Panc1 (cell line): ENCODE measurements at places on chromosomes 5 and 9.
A peak's percentile ranks its signal among the peaks of the same experiment; 100 is the strongest.

- DNase-seq, result no peak
Measured at GRCh38 chr9:113503131-113503541, 39.6 kb downstream of the RGS3 start.

DNA sequence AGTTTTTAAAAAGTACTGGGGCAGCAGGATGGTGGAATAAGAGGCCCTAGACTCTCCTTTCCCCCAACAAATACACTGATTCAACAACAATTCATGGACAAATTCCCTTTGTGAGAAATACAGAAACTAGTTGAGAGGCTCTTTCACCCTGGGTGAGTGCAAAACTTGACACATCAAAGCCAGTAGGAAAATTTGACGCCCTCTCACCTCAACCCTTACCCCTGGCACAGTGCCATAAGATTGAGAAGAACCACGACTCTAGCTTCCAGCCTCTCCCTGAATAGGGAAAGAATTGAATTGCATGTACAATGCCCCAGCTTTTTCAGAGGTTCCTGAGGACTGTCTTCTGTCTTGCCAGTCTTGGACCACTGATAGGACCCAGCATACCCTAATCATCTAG, 12.3 kb downstream of the KIF4B start:
- DNase-seq, result no peak

- no peak for DNase-seq
Measured at GRCh38 chr9:69122082-69122548, 52.0 kb upstream of the TJP2 start.

- no peak for DNase-seq
Measured at GRCh38 chr9:98602839-98603500, 105.8 kb downstream of the GABBR2 start.

DNA sequence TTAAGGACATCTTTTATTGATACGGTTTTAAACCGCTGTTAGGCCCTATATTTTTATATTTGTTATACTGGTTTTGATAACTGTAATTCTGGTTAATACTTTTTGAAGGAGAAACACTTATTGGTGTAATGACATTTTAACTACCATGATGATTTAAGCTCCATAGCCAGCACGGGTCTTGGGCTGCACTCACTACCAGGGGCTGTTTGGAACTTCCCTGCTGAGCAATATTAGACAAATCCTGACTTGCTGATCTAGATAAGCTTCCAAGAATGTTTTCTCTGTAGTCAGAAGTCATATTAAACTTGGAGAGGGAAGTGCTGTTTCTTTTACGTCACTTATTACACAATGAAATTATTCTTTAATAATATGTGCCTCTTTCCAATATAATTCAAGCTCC, 540.0 kb upstream of the GRAMD2B start:
- no peak for DNase-seq

DNA sequence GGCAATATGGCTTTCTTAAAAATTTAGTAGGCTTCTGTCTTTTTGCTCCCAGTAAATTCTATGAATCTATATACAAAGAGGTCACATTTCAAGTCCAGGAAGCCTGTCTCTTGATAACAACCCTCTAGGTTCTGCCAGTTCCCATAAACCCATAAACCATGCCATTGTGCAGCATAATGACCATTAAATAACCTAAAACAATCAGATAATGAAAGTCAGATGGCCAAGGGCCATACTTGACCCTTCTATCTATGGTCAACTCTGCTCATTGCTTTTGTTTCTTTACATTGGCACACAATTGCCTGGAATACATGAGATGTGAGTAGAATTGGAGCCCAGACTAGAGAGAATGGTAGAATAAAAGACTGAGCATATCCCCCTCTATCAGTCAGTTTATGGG, 305.4 kb upstream of the KIF2A start:
- DNase-seq, result no peak

DNA sequence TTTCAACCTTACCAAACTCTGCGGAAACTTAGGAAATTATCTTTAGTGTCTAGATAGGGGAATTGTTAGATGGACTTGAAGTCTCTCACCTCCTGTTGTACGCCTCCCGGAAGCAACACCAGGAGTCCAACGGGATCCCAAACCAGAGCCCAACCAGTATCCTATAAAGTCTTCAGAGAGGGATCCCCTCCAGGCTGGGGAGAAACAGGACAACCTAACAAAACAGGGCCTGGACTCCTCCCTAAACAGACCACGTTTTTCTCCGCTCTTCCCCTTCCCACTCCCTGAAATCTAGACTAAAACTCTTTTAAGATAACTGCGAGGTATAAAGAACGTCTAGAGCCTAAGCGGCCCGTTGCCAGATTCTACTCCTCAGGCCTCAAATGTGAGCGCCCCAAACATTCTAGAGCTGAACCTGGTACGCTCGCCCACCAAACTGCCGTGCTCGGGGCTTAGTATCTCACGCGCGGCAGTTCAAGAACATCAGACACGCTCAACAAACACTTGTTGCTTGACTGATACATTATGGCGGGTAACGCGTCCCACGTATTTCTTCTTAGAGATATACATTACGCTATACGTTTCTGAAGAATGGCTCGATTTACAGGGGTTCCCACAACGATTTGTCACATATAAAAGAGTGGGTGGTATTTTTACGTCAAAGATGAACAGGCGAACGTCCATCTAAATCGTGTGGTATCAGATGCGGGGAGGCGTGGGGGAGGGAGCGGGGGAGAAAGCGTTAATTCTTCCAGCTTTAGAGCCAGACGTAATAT, 663 bp upstream of the SMIM27 start:
- peak; percentile 52 for DNase-seq

DNA sequence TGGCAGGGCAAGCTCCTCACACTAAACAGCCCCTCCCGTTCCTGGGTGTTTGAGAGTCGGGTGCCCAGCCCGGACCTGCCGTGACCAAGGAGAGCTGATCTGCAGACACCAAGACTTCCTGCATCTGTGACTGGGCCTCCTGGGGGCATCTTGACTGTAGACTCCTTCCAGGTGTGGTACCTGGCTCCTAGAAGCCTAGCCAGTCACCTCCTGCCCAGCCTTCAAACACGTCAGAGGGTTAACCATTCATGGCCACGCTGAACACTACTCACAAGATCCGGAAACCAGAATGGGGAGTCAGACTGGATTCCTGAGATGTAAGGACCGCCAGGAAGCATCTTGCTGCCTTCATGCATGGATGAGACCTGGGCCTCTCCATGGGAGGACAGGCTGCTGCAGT, 3.7 kb upstream of the LCN2 start:
- DNase-seq, result no peak

DNA sequence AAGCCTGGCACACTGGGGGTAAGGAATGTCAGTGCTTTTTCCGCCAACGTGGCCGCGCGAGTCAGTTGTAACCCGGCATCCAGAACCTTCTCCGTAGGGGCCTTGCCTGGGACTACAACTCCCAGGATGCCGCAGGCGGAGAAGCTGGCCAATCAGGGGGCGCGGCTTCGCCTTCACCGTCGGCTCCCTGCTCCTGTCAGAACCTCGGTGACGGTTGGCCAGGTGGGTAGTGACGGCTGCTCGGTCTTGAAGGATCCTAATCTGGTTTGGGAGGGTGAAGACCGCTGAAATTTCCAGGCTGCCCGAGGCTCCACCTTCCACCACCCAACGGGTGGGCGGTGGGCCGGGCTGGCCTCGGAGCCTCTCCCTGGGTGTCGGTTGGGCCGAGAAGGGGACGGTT, at the start of gene C5orf58:
Gene C5orf58 (plus strand): TSS at position 200 of the 400 bp plus-strand sequence. CDS start 1,992 bp downstream, outside the sequence.
- no peak for DNase-seq
